ENCODE measurements at places on chromosomes 6 and 20. TPM values are rescaled to one million over a fixed set of nuclear protein-coding genes. Genes with fewer than 3 reads are reported as not detected.

GRCh38 chr6:11263291-11263775 lies 30.9 kb upstream of the NEDD9 start:
- peak; percentile 88 for DNase-seq

DNA sequence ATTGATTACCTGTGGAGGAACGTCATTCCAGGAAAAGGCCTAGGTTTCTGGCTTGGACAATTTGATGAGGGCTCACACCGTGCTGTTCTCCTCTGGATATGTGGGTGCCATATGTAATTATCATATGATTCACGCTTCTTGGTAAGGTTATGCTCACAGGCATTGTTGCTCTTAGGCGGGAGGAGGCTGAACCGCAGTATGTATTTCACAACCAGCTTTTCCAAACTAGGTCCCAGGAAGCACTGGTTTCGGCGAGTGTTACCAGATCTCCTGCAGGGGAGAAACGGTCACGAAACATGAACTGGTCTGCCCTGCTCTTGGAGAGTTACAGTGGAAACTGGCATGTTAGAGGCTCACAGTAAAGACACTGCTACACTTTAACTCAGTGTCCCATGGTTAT lies 793 bp upstream of the FAM50B start:
- no peak for DNase-seq

DNA sequence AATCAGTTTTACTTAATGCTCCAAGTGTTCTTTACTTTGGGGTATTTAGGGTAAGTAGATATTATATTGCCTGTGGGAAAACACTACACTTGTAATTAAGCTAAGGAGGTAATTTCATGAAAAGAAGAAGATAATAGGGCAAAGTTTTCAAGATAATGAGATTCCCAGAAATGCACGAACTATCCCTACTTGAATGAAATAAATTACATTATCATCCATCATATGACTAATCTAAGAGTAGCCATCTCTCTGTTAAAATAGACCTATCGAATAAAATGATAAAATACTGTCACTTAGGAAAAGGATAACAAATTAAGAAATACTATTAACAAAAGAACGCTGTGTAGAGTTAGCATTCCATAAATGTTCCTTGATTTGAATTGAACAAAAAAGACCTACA lies 135.1 kb upstream of the HDAC2 start:
- DNase-seq = no peak

DNA sequence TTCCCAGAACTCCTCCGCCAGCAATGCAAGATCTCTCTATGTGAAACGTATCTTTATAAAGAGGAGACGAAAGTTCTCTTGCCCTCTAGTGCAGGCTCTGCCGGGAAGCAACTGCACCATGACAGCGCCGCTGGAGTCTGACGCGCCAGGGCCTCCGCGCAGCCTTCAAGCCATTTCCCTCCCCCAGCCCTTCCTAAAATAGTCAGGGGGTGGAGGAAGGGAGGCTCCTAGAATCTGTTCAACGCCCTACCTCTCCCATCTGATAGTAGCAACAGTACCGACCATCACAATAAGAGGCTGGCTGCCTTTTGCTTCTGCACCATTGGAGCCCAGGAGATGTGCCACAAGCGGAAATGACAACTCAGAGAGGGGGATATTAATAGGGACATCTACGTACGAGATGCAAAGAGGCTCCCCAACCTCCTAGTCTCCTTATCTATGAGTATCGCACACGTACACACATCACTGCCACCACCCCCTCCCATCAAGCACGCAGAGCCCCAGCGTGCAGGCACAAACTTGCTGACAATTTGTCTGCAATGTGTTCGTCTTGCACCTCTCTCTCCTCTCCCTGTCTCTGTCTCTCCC lies 1.0 kb downstream of the SYNE1 start:
- no peak for DNase-seq

DNA sequence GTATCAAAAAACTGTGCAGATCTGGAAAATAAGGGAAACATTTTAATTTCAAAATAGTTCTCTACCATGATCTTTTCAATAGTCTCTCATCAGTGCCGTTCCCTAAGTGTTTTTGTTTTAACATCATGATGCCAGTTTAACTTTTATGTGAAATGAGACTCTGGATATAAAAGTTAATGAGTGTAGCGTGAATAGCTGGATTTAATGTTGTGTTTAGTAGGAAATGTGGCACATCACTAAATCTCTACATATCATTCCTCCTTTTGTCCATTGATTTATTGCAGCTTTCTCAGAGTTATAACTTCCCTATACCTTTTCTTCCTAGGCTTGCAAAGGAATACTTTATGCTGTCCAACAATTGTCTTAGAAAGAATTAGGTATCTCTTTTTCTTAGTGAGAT lies 81.4 kb upstream of the SCGN start:
- DNase-seq = no peak

DNA sequence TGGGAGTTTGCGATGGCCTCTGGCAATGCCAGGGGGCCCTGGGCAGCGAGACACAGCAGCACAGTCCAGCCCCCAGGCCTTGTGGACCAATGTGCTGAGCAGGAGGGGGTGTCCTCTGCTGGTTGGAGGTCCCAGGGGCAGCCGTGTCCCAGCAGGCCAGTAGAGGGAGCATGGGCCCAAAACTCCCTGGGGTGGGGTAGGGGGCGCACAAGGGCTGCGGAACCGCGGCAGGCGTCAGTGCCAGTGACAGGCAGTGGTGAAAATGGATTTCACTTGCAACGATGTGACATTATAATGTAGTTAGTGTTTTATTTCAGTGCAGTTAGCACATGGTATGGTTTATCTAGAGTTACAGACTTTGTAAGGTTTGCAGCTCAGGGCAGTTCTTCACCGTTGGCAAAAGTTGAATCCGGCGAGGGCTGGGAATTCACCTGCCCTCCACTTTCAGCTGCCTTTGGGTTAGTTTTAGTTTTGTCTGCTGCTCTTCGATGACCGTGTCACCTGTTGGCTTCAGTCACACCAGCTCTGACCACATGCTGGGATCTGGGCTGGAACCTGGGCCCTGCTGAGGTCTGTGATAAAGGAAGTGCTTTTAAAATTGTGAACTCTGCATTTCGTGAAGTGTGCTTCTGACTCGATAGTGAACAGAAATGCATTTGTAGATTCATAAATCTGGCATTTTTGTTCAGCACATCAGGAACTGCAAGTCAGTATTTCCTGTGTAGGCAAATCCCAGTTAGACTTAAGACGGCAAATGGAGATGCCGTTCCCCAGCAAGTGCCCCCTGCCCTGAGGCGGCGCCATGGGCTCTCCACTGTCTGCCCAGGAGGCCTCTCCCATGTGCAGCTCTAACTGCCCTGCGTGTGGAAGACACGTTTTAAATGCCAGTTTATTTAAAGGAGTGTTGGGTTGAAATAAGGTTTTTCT lies 46.8 kb downstream of the PYGB start:
- DNase-seq = peak; percentile 82

DNA sequence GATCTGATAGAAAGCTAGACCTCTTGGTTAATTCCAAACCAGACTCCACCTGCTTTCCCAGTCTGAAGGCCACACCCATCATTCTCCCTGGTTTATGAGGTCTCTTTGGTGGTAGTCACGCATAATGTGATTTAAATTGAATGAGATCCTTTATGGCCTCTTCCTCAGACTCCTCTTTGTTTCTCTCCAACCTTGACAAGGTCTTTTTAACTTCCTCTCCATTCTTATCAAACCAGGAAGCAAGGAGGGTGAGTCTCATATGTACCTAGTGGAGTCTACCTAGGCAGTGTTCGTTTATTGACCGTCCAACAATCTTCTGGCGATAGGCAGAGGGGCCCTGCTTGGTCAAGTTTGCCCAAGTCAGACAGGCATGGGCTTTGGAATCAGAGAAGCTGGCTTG lies 184.2 kb upstream of the LAMP5 start:
- peak; percentile 83 for DNase-seq

- no peak for DNase-seq
Measured at GRCh38 chr6:116218172-116218633, 35.7 kb downstream of the TSPYL4 start.

DNA sequence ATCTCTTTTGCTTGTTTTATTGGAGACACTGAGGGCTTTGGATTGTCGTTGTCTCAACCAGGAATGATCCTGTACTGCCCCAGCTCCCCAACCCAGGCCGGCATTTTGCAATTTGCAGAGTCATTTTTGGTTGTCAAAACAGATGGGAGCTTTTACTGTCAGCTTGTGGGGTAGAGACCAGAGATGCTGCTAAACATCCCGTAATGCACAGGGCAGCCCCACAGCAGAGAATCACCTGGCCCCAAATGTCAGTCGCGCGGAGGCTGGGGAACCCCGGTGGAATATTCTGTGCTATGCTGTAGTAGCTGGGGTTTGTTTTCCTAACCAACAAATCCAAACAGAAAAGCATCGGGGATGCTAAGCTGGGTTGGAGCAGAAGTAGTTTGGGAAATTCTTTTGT lies 99.7 kb downstream of the TSHZ2 start:
- DNase-seq = no peak

DNA sequence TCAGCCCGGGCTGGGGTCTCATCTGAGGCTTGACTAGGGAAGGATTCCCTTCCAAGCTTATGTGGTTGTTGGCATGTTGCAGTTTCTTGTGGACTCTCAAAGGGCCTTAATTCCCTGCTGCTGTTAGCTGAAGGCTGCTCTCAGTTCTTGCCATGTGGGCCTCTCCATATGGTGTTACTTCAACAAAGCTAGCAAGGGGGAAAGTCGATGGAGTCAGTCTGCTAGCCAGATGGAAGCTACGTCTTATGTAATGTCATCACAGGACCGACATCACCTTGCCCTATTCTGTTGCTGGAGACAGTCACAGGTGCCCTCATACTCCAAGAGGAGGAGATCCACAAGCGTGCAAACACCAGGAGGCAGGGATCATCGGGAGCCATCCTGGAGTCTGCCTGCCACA lies 43.3 kb upstream of the ARMC2 start:
- DNase-seq = no peak

- DNase-seq = peak; percentile 57
Measured at GRCh38 chr6:31901415-31901952, 402 bp downstream of the ZBTB12 start.

DNA sequence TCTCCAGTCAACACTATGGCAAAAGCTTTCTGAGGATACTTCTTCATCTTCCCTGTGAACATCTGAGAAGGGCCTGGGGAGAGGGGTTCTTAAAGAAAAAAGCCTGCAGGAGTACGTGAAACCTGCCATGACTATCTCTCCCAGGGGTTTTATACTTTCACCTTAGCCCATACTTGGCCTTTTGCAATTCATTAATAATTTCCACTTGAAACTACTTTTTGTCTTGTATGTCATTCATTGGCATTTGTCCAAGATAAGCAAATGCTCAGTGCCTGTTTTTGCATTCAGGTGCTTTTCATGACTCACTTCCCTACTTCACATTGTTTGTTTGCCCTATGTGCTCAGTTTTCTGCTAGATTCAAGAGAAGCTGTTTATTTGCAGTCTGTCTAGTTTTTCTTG lies 580.3 kb upstream of the GJE1 start:
- peak; percentile 86 for DNase-seq

DNA sequence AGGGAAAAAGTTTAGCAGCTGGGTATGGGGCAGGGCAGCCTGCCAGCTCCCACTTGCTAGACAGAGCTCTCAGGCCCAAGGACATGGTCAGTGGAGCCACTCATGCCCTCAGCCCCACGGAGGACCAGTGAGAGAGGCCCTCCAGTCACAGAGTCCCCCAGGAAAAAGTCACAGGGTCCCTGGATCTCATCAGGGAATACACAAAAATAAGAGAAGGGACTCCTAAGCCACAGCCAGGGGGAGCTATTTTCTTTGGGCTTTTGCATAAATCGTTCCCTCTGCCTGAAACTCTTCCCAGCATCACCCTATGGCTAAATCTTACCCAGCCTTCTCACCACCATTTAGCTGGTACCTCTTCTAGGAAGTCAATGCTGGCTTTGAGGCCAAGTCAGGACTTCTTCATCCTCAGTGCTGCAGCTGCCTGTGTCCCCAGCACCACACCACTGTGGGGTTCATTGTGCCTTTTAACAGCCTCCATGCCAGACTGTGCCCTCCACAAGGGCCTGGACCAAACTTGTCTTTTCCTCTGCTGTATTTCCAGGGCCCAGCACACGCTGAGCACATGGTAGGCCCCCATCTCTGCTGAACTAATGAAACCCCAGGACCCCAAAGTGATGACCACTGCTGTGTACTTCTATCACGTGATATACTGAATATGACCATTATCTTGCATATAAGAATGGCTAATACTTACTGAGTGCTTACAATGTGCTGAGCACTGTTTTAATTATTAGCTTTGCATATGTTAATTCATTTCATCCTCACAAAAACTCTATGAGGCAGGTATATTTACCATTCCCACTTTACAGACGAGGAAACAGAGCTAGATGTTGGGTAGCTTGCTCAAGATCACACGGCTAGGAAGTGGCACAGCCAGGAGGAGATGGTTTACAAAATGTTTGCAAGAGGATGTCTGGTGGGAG lies 2.0 kb downstream of the ZNF335 start:
- DNase-seq = peak; percentile 75

DNA sequence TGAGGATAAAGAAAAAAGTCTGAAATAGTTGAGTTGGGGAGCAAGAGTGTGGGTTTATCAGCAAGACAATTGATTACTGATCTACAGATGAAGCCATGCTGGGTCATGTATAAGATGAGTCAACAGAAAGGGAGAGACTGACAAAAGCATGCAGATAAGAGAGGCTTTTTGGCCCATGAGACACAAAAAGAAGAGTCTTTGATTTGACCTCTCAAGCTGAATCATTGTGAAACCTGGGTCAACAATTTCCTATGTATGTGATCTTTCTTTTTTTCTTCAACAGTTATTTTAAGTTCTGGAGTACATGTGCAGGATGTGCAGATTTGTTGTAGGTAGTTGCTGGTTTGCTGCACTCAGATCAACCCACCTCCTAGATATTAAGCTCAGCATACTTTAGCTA lies 15.9 kb downstream of the RIMS1 start:
- no peak for DNase-seq

DNA sequence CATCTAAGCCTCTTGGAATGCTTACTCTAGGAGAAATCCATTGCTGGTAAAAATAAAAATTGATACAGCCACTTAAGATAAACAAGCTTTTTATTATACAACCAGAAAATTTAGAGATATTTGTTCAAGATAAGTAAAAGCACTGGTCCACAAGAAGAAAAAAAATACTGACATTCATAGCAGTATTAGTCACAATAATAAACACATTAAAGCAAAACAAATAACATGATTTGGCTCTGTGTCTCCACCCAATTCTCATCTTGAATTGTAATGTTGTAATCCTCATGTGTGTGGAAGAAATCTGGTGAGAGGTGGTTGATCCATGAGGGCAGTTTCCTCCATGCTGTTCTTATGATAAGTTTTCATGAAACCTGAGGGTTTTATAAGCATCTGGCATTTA lies 1093.5 kb upstream of the ADGRB3 start:
- DNase-seq = no peak

The CDH26 gene
- not detected for polyA plus RNA-seq

The TSPO2 gene
- polyA plus RNA-seq = 1.4 TPM

The SLC12A5 gene
- polyA plus RNA-seq = 6.2 TPM

The RIMS4 gene
- 1.8 TPM for polyA plus RNA-seq

The CTCFL gene
- not detected for polyA plus RNA-seq
